H1 (cell line): ENCODE measurements at places on chromosomes 16 and 17. TPM values are rescaled to one million over a fixed set of nuclear protein-coding genes. Genes with fewer than 3 reads are reported as not detected.

DNA sequence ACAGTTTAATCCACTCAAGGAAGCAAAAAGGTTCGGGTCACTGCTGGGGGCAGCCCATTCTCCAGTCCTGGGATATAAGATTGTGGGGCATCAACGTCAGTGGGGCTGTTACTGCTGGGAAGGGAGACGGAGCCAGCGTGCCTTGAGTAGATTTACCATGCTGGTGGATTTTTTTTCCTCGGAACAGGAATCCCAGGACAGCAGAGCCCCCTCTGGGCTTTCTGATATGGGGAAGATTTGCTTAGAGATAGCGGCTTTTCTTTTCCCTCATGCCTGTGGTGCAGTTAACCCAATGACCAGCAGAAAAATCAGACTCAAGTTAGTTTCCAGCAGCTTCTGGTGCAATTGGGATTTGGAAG, 35.4 kb downstream of the WSCD1 start:
- H3K4me1 ChIP-seq: peaks cover 12% of the 10 kb centered on the region
- no peaks in the 10 kb centered on the region for H3K27me3 ChIP-seq

DNA sequence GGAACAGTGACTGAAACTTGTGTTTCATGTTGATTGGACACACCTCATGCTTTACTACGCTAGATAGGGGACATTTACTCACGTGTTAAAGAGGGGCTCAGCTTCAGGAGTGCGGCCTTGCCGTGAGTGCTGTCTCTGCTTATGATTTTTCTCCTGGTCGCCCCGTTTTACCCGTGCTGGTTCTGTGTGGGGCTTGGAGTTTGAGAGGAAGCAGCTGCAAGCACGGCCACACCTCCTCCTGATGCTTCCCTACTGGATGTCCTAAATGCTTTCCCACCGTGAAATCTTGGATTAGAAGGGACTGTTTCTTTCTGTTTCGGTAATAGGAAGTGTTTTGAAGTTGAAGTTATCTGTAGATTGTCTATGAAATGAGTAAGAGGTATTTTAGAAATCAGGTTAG, 54.0 kb upstream of the ZNF750 start:
- H3K4me3 ChIP-seq: no peak overlapping the region
- H3K4me1 ChIP-seq: peaks cover 10% of the 10 kb centered on the region
- no peak for DNase-seq
- no peaks in the 10 kb centered on the region for H3K27me3 ChIP-seq
- peaks cover 2% of the 10 kb centered on the region; the same call in 1 of the 2 replicates for H3K36me3 ChIP-seq

- H3K4me1 ChIP-seq: peaks cover 8% of the 10 kb centered on the region; the same call in 1 of the 2 replicates
- DNase-seq: no peak
- no peaks in the 10 kb centered on the region for H3K27me3 ChIP-seq
- H3K27ac ChIP-seq: no peak overlapping the region
- H3K36me3 ChIP-seq: no peaks in the 10 kb centered on the region
- H3K4me3 ChIP-seq: no peak overlapping the region
Observed at GRCh38 chr16:55666012-55666411, 10.2 kb downstream of the SLC6A2 start.

DNA sequence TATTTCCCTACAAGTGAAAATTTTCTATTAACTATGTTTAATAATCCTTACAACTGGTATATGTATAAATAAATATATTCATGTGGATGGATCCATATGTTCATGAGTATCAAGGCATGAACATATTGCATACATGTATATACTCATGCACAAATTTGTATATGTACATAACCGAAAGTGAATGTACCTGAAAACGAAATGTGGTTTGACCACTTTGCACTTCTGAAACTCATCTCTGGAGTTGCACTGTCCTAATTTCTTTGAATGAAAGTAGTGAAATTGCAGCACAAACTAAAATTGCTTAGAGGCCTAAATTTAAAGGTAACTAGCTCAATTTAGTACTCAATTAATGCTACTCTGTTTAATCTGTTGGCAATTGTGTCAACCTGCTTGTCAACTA, 27.4 kb upstream of the GNAO1 start:
- H3K36me3 ChIP-seq: no peaks in the 10 kb centered on the region
- no peaks in the 10 kb centered on the region for H3K4me1 ChIP-seq
- no peak overlapping the region for H3K4me3 ChIP-seq
- DNase-seq: no peak
- no peaks in the 10 kb centered on the region for H3K27me3 ChIP-seq
- H3K27ac ChIP-seq: no peak overlapping the region

GRCh38 chr16:54425068-54425467, 138.5 kb upstream of the IRX3 start:
- H3K36me3 ChIP-seq: no peaks in the 10 kb centered on the region
- H3K27me3 ChIP-seq: peaks cover 2% of the 10 kb centered on the region; the same call in 1 of the 2 replicates
- DNase-seq: no peak
- H3K4me3 ChIP-seq: no peak overlapping the region

The SLC52A1 gene
- total RNA-seq: 0.61 and 0.63 TPM in 2 replicates

The YBX2 gene
- 27.6 and 30.5 TPM in 2 replicates for total RNA-seq
